ENCODE measurements at places on chromosomes 16 and 17.
A peak's percentile ranks its signal among the peaks of the same experiment; 100 is the strongest.

DNA sequence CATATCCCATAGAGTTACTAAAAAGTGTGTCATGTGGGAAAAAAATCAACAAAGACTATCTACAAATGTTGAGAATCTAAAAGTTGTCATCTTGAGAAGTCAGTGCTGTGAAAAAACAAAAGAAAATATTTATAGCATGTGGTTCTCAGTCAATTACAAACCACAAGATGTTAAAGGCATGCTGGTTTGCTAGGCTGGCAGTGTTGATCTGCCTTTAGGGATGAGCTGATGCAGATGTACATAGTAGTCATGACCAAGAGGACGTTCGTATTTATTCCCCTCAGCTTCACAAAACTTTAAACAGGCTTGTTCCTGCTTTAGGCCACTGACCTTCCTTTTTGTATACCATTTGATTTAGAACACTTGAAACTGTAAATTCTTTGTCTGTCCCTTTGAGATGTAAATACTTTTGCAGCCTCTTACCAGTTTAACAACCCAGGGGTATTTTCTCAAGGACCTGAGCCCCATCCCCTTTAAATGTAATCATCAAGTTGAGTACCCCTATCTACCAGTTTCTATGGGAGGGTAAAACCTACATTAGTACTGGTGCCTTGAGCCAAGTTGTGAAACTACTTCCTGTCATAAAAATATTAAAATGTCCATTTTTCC, 446.6 kb downstream of the KCNJ18 start:
- DNase-seq, result no peak

GRCh38 chr17:1072551-1072961, 75.6 kb downstream of the TIMM22 start:
- no peak for DNase-seq

DNA sequence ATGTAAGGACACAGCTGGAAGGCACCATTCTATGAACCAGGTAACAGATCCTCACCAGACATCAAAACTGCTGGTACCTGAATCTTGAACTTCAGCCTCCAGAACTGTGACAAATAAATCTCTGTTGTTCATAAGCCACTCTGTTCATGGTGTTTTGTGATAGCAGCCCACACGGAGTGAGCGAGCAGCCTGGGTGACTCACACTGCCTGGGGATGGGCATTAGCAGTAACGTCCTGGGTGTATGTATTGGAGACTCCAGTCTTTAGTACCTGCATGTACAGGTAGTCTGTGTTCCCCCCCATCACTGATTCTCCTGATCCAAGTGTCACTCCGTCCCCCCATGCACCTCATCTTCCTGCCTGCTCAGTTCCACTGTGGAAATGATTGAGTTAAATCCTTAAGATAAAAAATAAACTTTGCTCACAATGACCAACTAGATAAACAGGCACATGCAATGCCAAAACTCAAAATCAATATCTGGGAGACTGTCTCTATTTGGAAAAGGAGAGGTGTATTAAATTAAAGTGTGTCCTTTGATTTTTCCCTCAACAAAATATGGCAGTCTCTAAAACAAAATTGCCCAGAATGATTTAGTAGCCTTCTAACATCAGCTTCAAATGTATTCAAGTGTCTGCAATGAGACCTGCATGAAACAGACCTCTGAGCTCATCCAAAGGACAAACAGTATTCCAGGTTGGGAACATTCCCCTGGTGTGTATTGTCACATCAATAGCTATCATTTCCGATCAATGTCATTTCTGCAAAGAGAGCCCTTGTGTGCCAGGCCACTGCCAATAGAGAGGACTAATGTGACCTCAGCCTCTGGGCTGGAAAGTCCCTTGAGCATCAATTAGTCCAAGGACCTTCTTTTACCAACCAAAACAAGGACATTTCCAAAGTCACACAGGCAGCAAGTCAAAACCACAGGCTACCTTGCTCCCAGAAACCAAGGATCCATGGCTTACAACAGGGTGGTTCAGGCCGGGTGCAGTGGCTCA, 12.2 kb upstream of the VAT1L start:
- DNase-seq, result no peak

- DNase-seq, result no peak
Measured at GRCh38 chr17:63934183-63935112, 2.3 kb upstream of the CD79B start.

DNA sequence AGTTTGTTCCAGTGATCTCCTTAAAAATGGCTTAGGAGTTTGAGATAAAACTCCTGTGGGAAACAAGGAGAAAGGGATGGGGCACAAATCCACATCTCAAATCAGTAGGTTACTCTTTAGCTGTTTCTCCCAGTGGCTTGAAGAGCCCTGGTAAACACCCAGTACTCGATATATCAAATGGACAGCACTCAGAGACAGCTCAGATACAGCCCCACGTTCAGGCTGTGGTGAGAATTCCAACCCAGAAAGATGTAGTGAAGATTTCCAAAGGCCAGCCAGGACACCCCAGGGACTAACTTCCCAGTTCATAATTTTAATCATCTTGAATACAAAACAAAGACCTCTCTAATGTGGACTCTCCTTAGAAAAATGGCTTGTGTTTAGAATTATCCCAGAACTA, 6.4 kb upstream of the VEZF1 start:
- no peak for DNase-seq

- no peak for DNase-seq
Measured at GRCh38 chr17:16879686-16880085, 92.2 kb downstream of the TNFRSF13B start.

DNA sequence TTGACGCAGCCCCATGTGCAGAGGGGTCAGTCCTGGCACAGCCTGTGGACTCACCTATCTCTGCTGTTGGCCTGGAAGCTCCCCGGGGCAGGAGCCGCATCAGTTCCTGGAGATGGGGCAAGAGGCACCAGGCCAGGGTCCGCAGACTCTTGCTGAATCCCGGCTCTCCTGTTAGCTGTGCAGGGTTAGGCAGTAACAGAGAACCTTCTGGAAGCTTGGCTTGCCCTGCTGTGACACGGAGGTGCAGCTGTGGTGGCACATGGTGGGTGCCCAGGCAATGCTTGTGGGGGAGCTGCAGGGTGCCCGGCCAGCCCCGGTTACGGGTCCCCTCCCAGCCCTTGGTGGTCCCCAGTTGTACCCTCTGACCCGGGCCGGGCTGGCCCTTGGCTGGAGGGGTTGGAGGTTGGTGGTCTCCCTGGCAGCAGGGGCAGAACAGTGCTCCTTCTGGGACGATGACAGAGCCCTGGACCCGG, 26.0 kb upstream of the ZNF469 start:
- DNase-seq, result no peak

GRCh38 chr16:27972500-27972899, 91.0 kb downstream of the GSG1L start:
- no peak for DNase-seq

GRCh38 chr16:46621006-46621933, at the start of gene SHCBP1:
SHCBP1 (minus strand) TSS chr16:46621379; CDS start chr16:46621359, 20 bp downstream.
- DNase-seq, result peak; percentile 90

DNA sequence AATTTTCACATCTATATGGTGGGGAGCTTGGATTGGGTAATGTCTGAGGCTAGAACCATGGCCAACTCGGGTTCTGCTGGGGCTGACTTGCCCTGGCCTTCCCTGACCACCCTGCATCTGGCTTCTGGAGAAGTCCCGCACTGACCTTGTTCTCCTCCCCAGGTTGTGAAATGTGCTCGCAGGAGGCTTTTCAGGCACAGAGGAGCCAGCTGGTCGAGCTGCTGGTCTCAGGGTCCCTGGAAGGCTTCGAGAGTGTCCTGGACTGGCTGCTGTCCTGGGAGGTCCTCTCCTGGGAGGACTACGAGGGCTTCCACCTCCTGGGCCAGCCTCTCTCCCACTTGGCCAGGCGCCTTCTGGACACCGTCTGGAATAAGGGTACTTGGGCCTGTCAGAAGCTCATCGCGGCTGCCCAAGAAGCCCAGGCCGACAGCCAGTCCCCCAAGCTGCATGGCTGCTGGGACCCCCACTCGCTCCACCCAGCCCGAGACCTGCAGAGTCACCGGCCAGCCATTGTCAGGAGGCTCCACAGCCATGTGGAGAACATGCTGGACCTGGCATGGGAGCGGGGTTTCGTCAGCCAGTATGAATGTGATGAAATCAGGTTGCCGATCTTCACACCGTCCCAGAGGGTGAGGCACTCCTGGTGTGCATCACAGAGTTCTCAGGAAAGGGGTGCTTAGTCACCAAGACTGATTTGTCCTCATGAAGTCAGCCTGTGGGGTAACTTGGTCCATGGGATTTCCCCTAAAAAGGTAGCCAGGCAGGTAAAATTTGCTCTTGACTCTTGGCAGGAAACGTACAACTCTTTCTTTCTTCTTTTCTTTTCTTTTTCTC, 6.1 kb downstream of the NOD2 start:
- DNase-seq, result peak; percentile 83

DNA sequence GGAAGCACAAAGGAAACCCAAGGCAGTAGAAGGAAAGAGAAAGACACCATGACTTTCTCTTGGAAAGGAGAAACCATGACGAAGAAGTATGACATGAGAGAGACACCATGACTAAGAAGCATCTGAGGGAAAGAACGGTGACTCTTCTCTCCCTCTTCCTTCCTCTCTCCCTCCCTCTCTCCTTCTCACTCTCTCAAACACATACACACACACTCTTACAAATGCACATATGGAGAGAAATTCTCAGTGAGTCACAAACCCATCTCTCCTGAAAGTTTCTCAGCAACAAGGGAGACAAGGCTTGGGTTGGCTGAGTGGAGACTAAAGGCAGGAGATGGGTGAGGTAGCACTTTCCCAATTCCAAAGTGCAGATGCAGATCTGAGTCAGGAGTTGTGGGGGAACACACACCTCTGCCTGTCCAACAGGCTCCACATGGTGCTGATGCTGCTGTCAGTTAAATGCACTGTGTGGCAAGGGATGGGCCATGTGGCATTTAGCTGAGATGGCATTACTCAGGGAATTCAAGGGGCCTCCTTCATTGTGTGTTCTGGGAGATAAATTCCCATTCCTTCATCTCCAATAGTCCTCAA, 336.7 kb upstream of the C16orf82 start:
- DNase-seq, result no peak

GRCh38 chr16:82924075-82924854, 297.5 kb downstream of the CDH13 start:
- no peak for DNase-seq

DNA sequence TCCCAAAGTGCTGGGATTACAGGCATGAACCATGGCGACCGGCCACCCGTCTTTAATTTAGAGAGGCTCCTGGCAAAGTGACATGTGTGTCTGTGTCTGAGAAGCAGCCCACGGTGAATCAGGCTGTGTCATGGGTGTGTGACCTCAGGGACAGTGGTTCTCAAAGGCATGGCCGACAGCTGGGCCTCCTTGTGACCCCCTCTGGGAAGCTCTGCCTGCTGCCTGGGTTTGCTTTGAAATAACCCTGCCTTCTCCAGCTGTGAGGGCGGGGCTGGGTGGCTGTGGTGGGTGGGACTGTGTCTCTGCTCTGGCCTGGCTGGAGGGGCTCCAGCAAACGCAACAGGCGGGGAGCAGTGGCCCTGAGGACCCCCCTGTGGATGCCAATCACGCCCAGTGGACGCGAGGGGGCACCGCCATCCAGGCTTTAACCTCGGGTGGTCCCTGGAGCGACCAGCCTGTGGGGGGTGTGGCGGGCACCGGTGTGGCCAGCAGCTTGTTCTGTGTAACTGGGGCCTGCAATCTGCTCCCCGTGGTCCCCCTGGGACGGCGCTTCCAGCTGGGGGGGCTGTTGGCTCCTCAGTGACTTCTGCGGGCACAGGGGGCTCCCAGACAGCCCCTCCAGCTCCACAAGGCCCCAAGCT, 8.8 kb upstream of the APRT start:
- no peak for DNase-seq

DNA sequence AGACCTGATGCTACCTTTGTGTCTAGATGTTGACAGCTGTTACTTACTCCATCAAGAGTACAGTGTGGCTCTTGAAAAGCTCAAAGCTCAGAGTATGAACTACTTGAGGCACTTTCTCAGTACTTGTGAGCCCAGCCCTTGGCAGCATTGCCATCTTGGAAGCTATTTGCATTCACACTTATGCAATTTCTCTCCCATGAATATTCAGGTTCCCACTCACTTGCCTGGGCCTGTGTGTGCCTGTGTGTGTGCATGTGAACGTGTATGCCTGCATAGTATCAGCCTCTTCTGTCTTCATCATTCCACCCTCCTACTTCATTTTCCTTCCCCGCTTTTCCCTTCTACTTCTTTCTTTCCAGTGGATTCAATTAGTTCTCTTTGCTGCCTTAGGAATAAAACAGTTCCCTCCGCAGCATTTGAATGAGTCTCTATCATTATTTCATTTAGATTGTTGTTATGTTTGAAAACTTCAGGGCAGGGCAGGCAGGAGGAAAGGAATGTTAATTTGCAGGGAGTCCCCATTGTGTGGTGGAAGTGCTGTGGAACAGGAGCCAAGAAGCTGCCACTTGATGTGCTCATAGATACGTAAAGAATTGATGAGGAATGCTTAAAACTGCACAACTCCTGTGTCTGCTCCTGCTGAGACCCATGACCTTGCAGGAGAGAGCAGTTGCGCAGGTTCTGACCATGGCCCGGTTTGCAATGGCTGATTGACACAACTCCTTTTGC, 58.9 kb downstream of the HS3ST4 start:
- no peak for DNase-seq

DNA sequence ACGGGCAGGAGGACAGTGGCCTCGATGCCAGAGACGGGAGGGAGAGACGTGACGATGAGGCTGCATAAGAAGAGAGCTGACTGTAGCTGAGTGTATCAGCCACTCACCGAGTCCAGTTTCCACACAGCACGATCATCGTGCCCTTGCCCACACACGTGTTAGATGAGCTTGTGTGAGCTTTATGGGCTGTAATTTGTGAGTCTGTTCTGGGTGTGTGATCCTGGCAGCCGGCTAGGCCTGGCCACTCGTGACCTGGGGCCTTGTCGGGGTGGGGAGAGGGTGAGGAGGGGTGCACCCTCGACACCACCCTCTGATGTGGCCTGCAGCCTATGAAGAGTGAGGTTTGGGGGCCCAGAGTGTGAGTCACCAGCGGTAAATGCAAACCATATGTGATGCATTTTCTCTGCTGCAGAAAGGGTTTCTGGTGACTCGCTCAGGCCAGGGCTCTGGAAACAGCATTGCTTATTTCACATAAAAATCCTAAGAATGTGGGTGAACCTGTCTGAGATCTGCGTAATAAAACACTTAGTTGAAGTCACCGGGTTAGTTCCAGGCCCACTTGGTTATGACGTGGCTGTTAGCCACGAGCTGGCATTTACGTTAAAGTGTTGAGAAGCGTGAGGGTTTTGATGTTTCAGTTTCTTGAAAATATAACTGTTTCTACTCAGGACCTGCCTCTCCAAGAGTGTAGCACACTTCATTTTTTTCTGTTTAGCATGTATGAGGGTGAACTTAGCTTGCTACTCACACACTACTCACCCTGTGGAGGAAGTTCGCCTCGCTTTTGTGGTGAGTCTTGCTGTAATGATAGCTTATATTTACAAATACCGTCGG, 4.2 kb downstream of the METRNL start:
- peak; percentile 81 for DNase-seq
